ENCODE measurements at places on chromosomes 2 and 18.

GRCh38 chr2:137254052-137254451, 488.7 kb downstream of the THSD7B start:
- no peak for DNase-seq

GRCh38 chr2:16155366-16155765, 215.0 kb downstream of the MYCN start:
- DNase-seq, result no peak

DNA sequence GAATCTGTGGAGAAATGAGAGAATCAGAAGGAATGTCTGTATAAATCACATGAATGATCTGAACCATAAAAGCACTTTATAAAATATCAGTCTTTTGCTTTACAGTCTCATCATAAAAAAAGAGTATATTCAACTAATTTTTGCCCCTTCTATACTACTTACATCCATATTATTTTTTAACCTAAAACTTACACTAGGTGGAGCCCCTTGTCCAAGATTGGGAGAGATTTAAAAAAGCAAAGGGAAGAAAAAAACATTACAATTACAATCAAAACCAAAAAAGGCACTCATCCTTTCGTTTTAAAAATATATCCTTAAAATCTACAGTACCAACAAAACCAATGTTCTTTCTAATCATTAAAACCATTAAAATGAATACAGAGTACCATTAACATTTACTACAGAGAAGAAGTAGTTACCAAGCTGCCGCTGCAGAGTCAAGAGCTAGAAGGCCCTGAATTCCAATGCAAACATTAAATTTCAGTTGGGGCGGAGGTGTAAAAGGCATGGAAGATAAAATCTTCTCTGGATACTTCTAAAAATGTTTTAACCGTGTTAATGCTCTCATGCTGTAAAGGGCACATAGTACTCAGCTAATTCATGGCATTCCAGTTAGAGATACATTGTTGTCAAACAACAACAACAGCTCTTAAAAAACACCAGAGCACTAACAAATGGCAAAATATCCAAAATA, 56.7 kb upstream of the EPB41L3 start:
- DNase-seq, result no peak

- no peak for DNase-seq
Measured at GRCh38 chr2:66602341-66602740, 167.4 kb downstream of the MEIS1 start.

DNA sequence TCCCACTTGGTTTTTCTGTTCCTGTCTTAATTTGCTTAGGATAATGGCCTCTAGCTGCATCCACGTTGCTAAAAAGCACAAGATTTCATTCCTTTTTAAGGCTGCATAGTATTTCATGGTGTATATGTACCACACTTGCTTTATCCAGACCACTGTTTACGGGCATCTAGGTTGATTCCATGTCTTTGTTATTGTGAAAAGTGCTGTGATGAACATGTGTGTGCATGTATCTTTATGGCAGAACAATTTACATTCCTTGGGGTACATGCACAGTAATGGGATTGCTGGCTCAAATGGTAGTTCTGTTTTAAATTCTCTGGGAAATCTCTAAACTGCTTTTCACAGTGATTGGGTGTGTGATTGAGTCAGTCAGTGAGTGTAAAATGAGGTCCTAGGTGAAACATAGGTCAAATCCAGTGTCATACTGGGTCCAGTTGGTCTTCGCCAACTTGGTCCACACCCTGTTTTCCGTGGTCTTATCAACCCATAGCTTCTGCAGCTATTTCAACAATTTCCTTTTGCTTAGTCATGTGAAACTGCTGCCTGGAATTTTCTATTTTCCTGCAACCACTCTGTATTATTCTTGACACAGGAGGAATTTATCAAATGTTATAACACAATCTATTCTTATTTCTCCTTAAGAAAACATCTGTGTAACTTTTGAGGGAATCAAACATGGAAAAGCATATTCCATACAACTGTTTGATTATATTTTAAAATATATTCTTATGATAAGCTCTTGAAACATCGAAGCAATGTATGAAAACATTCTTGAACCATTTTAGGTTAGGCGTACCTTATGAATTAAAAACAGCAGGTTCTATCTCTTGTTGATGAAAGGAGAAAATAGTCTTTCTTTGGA, 82.9 kb downstream of the ADCYAP1 start:
- DNase-seq, result peak; percentile 30

GRCh38 chr2:100250645-100251044, 71.7 kb downstream of the LONRF2 start:
- DNase-seq, result no peak

- no peak for DNase-seq
Measured at GRCh38 chr2:72204156-72204785, 56.6 kb upstream of the CYP26B1 start.

DNA sequence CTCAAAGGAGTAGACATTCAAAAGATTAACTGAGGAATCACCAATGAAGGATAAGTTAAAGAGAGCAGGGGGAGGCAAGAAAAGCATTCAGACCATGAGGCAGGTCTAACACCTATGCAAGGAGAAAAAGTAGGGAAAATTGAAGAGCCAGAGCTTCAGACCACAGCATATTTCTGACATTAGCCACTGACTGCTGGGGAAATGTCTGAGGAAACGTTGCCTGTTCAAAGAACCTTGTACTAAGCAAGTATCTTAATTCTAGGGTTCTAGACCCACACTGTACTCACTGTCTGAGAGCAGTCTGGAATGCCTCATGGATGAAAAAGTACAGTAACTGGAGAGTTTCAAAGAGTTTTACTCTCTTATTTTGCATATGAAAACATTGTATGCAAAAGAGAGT, 39.5 kb upstream of the TFPI start:
- DNase-seq, result no peak

GRCh38 chr2:175309799-175310198, 128.3 kb upstream of the ATP5MC3 start:
- no peak for DNase-seq
